Sciatic nerve (tissue), 2 donors: ENCODE measurements at places on chromosomes 1 and 21. TPM values are rescaled to one million over a fixed set of nuclear protein-coding genes. Genes with fewer than 3 reads are reported as not detected.

CCDC27 gene
- not detected for total RNA-seq

DNA sequence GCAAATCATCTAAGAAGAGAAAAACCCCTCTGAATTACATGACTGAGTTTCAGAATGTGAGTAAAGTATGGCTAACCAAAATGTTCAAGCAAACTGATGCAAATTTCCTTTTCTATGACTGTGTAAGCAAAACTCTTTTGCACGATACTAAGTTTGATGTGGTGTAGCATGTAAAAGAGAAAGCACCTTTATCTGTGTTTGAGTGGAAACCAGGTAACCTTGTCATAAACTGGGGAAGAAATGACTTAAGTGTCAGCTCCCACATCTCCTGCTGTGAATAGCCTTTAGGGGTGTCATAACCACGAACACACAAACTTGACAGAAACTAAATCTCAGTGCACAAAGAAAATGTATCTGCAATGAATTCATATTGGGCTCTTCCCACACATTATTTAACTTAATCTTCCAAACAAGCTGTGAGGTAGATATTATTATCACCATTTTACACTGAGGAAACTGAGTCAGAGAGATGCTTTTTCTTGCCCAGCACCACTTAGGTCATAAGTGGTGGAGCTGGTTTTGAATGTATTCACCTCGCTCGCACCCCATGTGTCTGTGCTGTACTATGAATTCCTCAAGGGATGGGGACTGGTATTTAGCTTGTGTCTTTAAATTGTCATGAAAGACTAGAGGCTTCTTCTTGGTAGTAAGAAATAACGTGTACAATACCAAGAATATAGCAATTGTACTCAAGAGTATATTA is 32.9 kb upstream of the IL12RB2 start:
- no peak for DNase-seq

KIAA0040 gene
- 16.8 TPM for total RNA-seq

DNA sequence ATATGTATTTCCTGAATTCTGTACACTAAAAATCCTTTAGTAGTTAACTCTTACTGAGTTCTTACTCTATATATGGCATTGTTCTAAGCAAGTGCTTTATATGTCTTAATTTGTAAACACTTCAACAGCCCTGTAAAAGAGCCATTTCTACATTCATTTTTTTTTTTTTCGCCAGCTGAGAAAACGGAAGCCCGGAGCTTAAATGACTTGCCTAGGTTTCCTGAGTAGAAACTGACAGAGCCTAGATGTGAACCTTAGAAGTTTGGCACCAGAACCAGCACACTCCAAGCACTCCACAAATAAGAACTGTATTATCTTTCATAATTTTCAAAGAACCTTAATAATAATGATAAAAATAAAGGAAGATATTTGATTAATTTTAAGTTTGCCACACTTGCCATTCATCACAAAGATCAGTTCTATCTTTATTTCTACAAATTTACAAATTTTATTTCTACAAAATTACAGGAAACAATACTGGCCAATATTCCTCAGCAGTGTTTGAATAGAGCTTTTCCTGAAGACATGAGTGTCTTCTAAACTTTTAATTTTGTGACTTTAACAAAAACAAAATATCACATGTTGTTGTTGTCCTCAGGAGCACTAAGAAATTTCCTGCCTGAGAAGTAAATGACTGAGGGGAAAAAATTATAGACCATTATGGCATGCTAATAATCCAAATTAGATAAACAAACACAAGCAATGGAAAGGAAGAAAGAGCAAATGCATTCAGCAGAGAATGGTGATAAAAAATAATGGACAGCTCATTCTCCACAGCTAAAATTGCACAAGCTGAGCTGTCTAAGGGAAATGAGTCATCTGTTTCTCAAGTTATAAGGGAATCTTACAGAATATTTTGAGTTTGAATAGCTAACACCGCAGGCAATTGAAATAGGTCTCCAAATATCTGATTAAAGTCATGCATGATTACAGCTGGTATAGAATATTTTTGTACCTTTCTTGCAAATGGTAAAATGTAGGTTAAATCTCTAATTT is 71.2 kb downstream of the DPYD start:
- DNase-seq: no peak

KRTAP19-1 gene
- total RNA-seq: not detected

TCHH gene
- 0.13 TPM for total RNA-seq
